ENCODE measurements at places on chromosomes 11 and 22.
A peak's percentile ranks its signal among the peaks of the same experiment; 100 is the strongest.

DNA sequence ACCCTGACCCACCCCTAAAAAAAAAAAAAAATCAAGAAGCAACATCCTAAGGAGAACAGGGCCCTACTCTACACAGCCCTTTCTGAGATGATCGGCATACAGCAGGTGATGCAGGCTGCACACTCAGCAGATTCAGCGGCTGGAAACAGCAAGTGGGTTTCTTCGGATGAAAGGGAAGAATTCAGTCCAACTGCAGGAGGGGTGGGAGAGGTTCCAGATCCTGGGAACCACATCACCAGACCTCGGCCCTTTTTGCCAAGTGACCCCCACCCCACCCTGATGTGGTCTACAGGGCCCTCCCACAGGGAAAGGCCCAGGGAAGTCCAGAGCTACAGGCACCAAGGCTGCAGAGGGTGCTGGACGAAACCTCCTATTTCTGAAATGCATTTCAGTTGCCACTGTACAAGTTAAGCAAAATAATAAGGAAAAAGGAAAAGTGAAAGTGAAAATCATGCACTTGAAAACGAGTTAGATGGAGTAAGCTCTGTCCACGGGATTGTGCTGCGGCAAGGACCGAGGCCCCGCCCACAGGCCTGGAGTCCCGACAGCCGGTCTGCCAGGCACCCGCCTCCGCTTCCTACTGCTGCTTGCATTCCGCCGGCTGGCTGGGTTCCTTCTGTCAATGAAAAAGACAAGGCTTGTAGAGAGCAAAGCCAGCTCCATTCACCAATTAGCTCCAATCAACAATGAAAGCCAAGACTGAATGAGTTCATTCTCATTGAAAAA lies 16.0 kb upstream of the PHLDA2 start:
- peak; percentile 80 for DNase-seq

DNA sequence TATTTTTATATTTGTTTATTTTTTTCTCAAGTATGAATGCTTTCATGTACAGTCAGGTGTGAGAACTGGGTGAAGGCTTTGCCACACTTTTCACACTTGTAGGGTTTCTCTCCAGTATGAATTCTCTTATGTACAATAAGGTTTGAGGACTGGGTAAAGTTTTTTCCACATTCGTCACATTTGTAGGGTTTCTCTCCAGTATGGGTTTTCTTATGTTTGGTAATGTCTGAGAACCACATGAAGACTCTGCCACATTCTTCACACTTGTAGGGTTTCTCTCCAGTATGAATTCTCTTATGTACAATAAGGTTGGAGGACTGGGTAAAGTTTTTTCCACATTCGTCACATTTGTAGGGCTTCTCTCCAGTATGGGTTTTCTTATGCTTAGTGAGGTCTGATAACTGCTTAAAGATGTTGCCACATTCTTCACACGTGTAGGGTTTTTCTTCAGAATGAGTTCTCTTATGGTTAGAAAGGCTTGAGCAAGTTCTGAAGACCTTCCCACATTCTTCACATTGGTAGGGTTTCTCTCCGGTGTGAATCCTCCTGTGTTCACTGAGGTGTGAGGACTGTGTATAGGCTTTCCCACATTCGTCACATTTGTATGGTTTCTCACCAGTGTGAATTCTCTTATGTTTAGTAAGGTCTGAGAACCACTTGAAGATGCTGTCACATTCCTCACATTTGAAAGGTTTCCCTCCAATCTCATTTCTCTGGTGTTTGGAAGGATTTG lies 19.7 kb downstream of the ZNF195 start:
- no peak for DNase-seq

GRCh38 chr11:34683396-34683795 lies 62.5 kb downstream of the EHF start:
- DNase-seq: no peak

GRCh38 chr11:121420398-121420797 lies 31.7 kb upstream of the SORL1 start:
- DNase-seq: no peak

DNA sequence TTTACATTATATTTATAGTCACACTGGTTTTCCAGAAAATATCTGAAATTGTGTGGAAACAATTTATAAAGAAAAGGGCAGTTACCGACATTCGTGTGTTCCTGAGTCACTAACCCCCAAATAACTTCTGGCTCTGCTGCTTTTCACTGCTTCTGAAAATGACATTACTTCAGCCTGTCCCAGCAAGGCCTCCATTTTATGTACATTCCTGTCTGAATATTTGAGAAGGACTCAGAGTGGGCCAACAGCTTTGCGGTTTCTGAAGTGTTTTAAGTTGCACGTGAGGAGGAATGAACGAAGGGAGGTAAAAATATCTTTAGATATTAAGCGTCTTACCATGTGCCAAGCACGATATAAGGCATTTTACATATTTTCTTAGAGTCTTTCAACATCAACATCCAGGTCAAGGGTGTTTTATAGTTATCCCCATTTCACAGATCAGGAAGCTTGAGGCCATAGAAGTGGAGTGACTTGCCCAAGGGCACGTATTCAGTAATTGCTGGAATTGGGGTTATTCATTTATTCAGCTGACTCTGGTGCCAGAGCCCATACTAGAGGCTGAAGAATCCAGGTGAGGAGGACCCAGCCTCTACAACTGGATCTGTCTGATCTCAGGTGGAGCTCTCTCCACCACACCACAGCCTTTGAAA lies 30.8 kb upstream of the WNT11 start:
- DNase-seq: no peak

- DNase-seq: no peak
Measured at GRCh38 chr11:60887556-60887955, 18.8 kb downstream of the PRPF19 start.

- DNase-seq: no peak
Measured at GRCh38 chr11:95512682-95513081, 276.9 kb downstream of the FAM76B start.

DNA sequence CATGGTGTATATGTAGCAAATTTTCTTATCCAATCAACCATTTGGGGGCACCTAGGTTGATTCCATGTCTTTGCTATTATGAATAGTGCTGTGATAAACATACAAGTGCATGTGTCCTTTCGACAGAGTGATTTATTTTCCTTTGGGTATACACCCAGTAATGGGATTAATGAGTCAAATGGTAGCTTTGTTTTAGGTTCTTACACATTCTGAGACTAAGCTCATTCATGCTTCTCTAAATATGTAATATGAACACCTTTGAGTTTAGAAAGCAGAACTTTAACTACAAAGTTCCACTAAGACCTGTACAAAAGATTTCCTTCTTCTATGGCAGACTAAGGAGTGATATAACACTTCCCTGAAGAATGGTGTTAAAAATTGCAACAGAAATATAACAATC lies 627.0 kb downstream of the KCNA4 start:
- no peak for DNase-seq

DNA sequence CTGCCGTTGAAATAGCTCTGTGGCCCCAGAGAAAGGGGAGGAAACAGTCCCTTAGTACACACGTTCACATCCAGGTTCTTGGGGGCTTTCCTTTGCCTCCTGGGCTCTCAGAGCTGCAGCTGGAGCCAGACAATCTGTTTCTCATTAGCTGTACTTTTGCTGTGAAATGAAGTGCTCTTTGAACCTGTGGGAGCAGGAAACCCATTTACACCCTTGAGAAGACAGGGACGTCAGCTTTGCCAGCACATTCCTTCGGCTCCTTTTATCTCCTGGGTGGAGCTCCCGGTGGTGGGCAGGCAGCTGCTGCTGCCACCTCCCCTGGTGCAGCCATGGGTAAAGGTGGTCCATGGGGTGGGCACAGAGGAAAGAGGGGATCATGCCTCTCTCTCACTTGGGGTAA lies 80.6 kb upstream of the TIMP3 start:
- no peak for DNase-seq

DNA sequence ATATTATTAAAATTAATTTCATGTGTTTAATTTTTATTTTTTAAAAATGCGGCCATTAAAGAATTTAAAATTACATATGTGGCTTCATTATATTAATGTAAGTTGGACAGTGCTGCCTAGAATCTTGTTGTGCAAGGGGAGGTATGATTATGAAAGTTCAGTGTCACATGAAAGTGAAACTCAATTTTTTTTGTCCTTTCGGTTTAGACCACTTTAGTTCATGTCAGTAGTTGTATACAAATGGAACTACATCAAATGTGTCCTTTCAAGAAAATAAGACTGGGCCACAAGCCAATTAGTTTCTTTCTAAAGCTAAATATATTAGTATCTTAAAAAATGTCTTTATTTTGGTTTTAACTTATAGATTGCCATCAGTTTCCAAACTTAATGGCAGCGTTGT lies 35.7 kb downstream of the TBCEL start:
- no peak for DNase-seq

DNA sequence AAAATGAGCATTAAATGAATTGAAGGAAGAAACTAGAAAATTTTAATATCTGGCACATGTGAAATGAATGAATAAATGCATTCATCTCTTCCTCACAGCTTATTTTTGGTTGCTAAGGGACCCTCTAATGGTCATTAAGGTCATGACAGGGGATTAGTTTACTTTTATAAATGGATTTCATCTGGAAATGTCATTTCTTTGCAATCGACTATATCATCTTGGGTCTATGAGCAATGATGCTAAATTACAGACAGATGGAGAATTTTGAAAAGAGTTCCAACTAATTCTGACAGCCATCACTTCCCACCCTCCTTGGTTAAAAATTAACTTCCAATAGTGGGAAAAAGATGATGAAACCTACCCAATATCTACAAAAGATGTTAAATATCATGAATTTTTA lies 98.0 kb downstream of the KIF18A start:
- no peak for DNase-seq

Measured in substantia nigra (tissue), 51 donors.